ENCODE measurements at places on chromosomes 5 and 9.

DNA sequence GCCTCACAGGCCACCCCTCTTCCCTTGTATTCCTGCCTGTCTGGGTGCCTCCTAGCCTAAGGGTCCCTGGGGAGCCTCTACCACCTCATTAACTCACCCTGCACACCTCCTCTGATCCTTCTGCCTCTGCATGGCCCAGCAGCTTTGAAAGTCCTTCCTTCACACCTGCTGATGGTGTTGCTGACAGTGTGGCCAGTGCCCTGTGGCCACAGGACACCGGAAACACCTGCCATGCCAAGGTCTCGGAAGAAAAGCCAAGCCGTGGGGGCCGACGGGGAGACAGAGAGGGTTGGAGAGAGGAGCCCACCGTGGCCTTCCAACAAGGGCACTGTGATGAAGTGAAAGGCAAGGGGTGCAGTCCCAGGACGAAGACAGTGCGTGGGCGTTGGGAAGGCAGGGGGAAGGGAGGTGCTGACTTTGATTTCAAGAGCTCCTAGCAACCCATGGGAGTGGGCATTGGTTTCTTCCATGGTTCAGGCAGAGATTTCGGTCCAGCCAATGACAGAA is 4.1 kb downstream of the BTNL9 start:
- DNase-seq = no peak

GRCh38 chr5:163445345-163445744 is 8.0 kb downstream of the CCNG1 start:
- no peak for DNase-seq

- no peak for DNase-seq
Observed at GRCh38 chr5:78761840-78762239, 113.3 kb upstream of the LHFPL2 start.

- DNase-seq = peak; percentile 80
Observed at GRCh38 chr9:2559192-2560152, 62.1 kb upstream of the VLDLR start.

DNA sequence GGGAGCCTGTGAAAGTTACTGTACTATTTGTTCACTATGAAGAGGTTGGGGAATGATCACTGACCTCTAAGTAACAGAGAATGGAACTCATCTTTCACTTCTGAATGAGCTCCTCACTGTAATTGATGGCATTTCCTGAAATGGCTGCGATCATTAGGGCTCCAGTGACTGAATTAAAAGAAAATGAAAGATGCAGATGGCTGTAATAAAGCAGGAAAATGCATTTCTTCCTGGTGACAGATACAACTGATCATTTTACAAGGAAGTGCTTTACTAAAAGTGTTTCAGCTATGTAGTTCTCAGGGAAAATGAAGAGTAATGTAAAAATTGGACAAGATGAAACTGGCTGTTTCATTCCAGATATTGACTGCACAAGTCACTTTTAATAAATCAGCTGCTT is 1200.6 kb upstream of the NUDT12 start:
- DNase-seq = no peak

DNA sequence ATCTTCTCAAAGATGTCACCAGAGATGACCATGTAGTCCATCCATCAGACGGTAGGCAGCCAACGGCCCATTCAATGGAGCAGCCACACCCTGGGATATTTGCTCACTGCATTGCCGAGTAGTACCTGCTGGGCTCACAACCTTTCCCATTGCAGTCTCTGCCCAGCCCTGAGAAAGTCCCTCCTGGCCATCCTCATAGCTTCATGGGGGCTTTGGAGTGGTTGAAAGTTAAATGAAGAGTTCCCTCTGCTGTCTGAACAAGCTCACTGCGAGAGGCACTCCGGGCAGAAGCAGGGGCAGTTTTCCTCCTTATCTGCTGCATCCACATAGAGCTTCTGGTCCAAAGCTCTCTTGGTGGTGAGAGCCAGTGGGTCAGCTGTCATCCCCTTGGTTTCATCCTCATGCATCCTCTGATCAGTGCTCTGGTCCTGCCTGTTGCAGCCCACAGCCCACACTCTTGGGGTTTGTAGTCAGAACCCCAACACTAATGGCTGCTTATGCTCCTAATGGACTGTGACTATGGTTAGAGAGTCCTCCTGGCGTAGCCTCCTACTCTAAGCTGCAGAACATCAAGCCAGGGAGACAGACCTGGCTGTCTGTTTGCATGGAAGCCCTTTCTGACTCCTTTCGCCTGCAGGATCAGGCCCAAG is 23.3 kb downstream of the TNFSF8 start:
- DNase-seq = no peak

DNA sequence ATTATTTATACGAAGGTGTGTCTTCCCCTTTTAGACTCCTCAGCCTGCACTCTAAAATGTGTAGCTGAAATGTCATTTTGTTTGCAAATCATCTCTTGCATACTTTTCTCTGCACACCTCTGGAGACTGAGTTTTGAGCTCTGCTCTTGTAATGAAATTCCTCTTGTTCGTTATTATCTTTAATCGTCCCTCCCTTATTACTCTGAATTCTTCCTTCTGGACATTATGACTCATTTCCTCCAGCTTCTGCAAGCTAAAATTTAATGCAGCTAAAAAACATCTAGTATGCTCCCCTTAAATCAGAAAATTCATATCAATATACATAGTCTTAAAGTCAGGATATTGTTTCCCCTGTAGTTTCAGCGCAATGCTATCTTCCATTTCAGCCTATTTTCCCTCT is 13.5 kb downstream of the ISL1 start:
- no peak for DNase-seq

DNA sequence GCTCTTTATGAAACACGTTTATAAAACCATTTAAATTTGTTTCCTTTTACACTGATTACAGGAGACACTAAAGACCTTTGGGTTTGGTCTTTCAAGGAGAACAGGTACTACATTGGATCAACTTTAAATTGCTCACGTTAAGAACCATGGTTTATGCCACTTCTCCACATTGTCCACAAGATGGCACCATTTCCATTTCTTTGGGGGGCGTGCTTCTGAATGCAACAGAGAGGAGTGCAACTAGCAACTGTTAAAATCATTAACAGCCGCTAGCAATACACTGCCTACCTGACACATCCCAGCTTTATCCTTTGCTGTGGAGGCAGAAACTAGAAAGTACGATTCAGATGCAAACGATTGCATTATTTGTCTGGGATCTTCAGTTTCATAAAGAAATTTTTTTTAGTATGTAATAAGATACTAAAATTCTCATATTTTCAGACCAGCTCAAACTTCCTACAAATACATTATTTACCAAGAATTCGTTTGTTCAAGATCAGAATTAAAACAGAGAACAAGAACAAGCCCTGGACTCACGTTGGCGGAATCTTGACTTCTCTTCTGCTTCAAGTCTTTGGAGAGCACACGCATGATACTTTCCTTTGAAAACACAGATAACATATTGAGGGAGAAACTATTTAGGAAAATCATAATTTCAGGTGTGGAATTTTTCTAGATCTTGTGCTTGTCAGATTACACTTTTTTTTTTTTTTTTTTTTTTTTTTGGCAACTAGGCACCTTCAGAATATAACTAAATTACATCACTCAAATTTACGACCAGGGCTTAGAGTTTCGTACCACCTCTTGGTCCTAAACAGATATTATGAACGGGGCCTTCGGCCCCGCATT is 702 bp downstream of the CDC20B start:
- DNase-seq = peak; percentile 22

DNA sequence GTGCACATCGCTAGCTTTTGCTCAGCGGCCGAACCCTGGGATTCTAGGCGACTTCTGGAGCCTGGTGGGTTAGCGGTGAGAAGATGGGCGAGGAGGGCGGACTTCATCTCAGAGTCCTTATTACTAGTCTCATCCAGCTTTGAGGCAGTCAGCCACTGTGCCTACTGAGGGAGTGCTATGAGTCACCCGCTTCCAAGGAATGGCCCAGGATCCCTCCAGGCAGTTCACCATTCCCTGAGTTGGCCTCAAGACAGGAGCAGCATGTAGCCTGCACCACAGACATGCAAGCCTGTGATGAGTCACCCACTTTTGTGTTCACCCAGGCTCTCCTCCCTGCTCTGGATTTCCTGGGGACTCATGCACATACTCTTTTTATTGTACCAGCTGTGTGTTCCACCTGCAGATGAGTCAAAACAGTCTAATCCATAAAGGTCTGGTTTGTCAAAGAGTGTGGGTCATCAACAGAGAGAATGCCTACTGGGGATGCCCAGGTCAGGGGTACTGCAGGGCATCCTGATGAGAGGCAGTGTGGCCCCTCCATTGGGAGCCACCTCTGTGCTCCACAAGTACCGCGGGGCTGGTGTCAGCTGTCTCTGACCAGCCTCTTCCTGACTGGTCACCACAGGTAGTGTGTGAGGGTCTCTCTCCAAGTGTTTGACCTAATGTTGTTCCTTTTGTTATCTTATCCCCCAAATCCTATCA is 20.2 kb downstream of the SLC22A5 start:
- peak; percentile 98 for DNase-seq

DNA sequence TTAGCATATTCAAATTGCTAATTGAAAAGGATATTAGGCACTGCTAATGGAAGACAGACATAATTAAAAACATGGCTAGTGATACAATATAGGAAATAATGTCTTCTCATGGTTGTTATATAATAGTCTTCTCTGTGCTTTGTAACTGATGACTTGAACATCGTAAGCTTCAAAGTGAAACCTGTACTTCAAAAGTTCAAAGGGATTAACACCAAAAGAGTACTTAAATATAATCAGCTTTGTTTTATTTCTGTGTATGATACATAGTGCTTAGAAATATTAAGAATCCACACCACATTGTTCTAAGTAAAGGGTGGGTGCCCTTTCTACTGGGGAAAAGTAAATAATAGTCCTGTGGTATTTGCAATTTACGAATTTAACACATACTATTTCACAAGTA is 75.4 kb upstream of the ITGA1 start:
- no peak for DNase-seq

GRCh38 chr5:39933061-39933460 is 508.3 kb upstream of the DAB2 start:
- no peak for DNase-seq

- DNase-seq = no peak
Observed at GRCh38 chr5:65186646-65187227, 295.0 kb downstream of the ADAMTS6 start.

GRCh38 chr5:125560476-125561225 is 814.2 kb upstream of the ZNF608 start:
- no peak for DNase-seq

GRCh38 chr9:110133059-110133458 is 74.9 kb downstream of the C9orf152 start:
- DNase-seq = no peak

- DNase-seq = no peak
Observed at GRCh38 chr5:61177716-61178115, 15.4 kb upstream of the SMIM15 start.

- DNase-seq = no peak
Observed at GRCh38 chr9:121717141-121717991, 65.9 kb downstream of the DAB2IP start.

- no peak for DNase-seq
Observed at GRCh38 chr9:136868644-136869043, 2.5 kb upstream of the EDF1 start.

GRCh38 chr9:87193925-87194868 is 246.9 kb upstream of the GAS1 start:
- DNase-seq = peak; percentile 93

GRCh38 chr5:172410160-172410559 is 44.2 kb downstream of the SH3PXD2B start:
- no peak for DNase-seq

DNA sequence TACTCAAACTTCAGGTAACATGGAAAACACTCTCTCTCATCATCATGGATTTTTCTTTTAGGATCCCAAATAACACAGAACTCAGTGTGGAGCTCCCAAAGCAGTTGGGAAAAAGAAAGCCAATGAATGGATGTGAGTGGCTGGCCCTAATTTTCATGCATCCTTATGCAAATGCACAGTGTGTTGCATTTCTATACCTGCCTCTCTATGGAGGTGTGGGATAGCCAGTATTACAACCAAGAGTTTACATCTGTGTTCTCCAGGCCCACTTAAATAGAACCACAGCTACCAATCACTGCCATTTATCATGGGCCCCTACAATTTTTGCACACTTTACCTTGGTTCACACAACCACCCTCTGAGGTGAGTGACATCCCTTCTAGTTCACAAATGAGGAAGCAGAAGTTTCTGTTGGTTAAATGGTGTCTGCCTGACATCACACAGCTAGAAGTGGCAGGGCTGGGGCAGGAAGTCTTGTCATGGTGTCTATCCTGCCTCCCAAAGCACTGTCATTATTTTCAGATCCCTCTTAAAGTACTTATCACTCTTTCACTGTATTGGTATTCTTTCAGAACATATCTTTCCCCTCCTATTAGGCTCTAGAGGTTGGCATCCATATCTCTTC is 17.3 kb downstream of the MAMDC2 start:
- no peak for DNase-seq

DNA sequence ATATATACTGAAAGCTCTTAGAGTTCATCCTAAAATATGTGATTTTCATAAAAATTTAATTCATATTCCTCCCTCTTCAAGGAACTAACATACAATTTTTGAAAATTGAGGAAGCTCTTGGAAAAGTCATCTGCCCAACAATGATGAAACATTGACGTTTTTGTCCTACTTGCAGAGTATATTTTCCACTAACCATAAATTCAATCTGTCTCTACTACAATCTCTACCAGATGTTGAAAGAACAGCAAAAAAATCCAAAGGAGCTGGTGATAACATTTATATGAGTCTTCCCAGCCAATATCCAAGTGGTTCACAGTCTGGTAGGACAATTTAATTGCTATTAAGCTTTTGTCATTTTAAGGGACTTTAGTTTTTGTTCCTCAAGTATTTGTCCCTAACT is 81.1 kb upstream of the NR3C1 start:
- DNase-seq = no peak

- no peak for DNase-seq
Observed at GRCh38 chr5:126857472-126858410, 80.8 kb downstream of the LMNB1 start.

GRCh38 chr9:75487856-75488718 is 399.8 kb downstream of the OSTF1 start:
- no peak for DNase-seq

DNA sequence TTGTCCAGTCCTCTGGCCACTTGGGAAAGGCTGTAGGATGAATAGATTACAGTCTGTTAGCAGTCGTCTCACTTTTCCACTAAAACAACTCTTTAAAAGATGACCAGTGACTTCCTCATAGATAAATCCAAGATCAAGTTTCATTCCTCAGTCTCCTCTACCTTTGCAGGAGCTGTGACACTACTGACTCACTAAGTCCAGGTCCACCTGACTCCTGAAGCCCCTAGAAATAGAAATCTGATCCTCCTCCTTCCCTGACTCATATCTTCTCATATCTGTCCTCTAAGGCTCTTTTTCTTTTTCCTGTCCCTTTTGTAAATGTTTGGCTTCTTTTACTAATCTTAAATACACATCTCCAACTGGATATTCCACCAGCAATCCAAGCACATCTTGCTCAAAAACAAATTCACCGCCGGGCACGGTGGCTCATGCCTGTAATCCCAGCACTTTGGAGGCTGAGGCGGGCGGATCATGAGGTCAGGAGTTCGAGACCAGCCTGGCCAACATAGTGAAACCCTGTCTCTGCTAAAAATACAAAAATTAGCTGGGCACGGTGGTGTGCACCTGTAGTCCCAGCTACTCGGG is 2.6 kb downstream of the CCDC125 start:
- no peak for DNase-seq

- DNase-seq = no peak
Observed at GRCh38 chr5:150163547-150164059, 3.0 kb upstream of the CDX1 start.

Data from GM04503 (cell line).